ENCODE measurements at places on chromosomes 11 and 22.

DNA sequence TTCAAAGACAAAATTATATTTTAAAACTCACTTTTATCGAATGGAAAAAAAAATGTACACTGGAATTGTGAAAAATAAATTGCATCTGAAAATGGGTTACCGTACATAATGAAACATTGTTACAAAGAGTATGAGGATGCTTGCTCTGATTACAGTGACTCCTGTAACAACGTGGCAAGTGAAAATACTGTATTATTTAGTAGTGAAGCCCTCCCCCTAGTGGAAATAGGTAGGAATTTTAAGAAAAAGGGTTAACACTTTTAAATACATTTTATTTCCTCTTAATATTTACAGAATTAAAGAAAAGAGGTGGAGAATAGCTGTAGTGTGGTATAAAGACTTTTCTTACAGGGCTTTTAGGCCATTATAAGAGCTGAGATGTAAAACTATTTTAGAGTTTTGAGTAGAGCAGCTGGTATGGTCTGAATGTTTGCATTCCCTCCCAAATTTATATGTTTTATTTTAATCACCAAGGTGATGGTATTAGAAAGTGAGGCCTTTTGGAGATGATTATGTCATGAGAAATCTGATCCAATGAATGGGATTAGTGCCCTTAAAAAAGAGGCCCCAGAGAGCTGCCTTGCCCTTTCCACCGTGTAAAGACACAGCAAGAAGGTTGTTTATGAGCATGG lies 25.2 kb downstream of the FAM76B start:
- peak; percentile 26 for DNase-seq

DNA sequence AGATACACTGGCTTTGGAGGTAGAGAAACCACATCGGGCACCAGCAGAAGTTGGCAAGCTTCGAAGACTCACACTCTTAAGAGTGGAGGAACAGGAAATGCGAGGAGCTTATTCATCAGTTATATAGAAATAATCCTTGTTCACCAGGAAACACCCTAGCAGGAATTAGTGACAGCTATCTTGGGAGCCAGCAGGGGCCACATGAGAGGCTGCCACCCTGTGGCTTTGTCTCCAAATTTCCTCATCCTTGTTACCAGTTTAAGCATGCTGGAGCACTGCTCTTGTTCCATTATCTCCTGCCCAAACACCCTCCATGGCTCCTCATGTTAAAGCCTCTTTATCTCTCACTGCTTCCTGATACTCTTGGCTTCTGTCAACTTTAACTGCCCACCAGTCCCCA lies 131.0 kb downstream of the PLEKHA7 start:
- DNase-seq = no peak

DNA sequence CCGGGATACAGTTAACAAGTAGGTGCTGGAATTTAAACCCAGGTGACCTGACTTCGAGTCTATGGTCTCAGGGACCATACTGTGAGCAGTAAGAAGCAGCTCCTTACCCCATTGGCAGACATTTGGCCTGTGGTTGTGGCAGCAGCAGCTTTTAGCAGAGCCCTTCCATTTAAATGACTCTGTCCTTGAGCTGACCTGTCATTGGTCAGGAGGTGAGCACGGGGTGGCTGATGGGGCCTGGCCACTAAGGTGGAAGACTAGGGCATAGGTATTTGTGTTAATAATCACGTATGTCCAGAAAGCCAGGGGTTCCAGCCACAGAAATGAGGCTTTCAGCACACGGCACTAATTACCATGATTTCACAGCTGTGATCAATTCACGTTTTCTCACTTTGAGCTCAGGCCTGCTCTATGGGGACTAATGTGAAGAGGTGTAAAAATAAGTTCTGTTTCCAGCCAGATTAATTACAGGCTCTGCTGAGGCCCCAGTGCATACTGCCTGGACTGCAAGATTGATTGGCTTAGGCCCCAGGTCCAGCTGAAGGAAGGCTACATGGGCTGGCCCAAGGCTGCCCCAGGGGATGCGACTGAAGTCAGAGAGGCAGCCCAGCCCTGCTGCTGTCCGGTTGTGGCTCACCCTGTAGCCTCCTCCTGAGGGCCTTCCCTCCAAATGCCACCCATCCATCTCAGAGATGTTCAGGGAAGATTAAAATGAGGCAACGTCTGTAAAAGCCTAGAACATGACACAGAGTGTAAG lies 76.0 kb downstream of the FDX1 start:
- no peak for DNase-seq

GRCh38 chr11:79697905-79698304 lies 257.1 kb upstream of the TENM4 start:
- no peak for DNase-seq

DNA sequence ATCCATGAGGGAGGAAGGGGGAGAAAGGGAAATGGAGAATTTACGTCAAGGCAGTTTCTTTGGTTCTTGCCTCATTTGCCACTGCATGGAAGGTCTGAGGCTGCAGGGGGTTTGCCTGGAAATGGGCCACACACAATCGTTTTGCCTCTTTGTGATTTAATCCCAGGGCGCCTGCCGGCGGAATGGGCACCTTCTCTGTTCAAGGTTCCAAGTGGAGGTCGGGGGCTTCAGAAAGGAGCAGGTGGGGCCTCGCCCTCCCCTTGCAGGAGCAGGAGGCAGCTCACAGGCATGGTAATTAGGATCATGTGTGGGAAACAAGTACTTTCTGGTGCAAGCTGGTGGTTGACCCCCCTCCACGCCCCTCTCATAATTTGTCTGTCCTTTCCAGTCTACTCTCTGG lies 29.9 kb downstream of the MPPED1 start:
- DNase-seq = no peak

DNA sequence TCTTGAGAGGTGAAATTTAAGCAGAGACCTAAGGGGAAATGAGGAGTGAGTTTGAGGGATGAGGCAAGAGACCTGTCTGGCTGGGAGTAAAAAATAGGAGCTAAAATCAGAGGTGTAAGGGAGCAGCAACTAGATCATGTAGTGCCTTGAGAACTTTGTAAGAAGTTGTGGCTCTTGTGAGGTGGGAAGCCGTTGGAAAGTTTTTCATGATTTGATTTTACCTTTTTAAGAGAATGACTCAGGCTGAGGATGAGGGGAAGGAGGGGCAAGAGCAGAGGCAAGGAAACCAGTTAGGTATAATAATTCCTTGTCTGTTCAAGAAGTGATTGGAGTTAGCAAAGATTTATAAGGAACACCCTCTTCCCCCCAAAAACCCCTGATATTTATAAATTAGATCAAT lies 25.8 kb downstream of the QSER1 start:
- DNase-seq = no peak

GRCh38 chr22:29840498-29840897 lies 2.4 kb upstream of the ASCC2 start:
- DNase-seq = no peak
